ENCODE measurements at places on chromosomes 4 and X.
A peak's percentile ranks its signal among the peaks of the same experiment; 100 is the strongest.

- DNase-seq: no peak
These were observed 548 bp downstream of the NEUROG2 start for GRCh38 chr4:112515198-112516065.

GRCh38 chr4:48388525-48389154 is 47.3 kb downstream of the SLAIN2 start:
- no peak for DNase-seq

- DNase-seq: no peak
These were observed 141.2 kb downstream of the NDST3 start for GRCh38 chr4:118175506-118175905.

DNA sequence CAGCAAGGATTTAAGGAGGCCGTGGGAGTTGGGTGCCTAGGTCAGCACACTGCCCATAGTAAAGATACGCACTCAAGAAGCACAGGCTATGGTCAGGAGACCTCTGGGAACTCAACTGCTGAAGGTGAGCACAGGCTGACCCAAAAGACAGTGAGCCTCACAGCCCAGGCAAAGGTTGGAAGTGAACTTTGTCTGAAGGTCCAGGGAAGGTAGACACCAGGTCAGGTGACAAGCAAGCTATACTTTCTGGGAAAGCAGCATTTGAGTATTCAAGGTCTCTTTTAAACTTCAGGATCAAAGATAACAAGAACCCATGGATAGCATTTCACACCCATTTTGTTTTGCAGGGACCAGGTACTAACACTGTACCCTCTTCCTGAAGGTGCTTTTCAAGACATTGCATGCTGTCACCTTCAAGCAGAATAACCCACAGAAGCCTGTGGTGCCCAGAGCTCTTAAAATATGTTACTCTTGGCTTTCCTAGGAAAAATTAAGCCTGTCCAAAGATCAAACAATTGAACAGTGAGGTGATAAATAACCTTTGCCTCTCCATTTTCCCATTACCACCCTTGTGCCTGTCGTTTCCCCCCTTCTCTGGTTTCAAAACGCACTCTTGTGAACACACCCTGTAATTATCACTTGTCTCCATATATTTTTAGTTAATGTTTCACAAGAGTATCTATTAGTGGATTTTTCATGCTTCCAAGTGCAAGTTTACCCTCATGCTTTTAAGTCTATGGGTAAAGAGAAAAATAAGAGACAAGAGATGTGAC is 3.4 kb upstream of the S100G start:
- DNase-seq: no peak

DNA sequence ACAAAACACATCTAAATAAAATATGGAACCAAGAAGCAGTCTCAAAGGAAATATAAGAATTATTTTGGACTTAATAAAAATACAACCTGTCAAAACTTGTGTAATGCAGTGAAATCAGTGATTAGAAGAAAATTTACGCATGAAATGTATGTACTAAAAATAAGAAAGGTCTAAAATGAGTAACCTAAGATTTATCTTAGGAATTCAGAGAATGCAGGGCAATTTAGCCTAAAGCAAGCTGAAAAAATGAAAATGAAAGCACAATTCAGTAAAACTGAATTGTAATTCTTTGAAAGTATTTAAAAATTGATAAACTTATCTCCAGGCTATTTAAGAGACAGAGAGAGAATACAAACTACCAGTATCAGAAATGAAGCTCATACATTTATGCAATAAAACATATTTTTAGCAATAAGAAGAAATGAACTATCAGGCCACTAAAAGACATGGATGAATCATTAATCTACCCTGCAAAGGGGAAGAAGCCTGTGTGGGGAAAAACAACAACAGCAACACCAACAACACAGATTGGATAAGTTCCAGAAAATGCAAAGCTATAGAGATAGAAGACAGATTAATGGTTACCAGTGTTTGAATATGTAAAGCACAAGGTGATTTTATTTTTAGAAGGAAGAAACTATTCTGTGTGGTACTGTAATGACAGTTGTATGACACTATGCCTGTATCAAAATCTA is 442.0 kb upstream of the ADGRL3 start:
- no peak for DNase-seq

GRCh38 chr4:7192252-7193029 is at the start of gene SORCS2:
Gene SORCS2 (plus strand): TSS chr4:7192538.
- peak; percentile 69 for DNase-seq

- no peak for DNase-seq
These were observed 23.5 kb upstream of the SLC34A2 start for GRCh38 chr4:25632135-25632534.

- DNase-seq: no peak
These were observed 13.6 kb downstream of the ELOVL6 start for GRCh38 chr4:110184791-110185155.

DNA sequence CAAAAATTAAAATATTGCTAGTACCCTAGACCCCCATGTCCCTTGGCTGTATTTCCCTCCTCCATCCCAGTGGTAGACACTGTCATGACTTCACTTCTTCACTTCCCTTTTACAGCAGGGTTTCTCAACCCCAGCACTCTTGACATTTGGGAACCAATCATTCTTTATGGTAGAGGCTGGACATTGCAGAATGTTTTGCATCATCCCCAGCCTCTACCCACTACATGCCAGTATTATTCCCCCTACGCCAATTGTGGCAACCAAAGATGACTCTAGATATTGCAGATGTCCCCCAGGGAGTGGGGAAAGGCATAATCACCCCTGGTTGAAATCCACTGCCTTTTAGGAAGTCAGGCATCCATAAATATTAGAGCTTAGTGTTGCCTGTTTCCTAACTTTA is 138.6 kb downstream of the AMELX start:
- DNase-seq: no peak

- no peak for DNase-seq
These were observed 1415.5 kb downstream of the PCDH7 start for GRCh38 chr4:32135642-32136041.

DNA sequence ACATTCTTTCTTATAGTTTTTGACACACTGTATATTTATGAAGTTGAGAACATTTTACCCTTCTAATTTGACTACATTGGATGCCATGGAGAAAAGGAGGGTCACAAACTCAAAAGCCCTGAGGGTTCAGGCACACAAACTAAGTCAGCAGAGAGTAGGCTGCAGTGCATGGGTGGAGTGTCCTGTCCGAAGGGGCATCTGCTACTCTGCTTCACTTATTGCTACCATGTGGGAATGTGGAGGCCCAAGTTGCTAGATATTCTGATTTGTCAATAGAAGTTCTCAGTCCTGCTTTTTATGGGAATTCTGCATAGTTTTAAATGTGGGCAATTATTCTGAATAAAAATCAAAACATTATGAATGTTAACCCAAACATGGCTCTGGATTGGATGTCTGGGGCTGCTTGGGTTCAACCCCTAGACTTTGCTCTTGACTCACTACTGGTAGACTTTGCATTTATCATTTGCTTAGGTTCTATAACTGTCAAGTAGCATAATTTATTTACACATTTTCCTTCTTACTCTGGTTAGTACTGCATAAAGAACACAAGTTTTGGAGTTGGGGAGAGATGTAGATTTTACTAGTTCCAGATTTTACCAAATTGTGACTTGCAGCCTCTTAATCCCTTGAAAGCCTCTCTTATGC is 255.1 kb downstream of the SPRY1 start:
- no peak for DNase-seq

DNA sequence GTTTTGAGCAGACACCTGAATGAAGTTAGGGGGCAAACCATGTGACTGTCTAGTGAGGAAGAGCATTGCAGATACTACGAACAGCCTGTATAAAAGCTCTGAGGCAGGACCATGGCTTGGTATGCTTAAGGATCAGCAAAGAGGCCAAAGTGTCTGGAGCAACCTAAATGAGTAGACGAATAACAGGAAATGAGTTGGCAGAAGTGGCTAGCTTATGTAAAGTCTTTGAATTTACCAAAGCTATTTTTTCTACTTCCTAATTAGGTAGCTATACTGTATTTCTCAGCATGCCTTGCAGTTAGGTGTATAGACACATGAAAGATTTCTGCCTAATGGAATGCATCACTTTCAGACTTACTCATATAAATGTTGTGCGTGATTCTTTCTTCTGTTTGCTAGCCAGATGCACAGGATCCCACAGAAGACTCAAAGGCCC is 9.3 kb upstream of the GPRIN3 start:
- no peak for DNase-seq

- DNase-seq: no peak
These were observed 174.2 kb downstream of the NHS start for GRCh38 chrX:17549107-17549651.

GRCh38 chrX:123358457-123358856 is 174.4 kb downstream of the GRIA3 start:
- DNase-seq: no peak

GRCh38 chr4:39319676-39320075 is 46.5 kb downstream of the RFC1 start:
- no peak for DNase-seq

DNA sequence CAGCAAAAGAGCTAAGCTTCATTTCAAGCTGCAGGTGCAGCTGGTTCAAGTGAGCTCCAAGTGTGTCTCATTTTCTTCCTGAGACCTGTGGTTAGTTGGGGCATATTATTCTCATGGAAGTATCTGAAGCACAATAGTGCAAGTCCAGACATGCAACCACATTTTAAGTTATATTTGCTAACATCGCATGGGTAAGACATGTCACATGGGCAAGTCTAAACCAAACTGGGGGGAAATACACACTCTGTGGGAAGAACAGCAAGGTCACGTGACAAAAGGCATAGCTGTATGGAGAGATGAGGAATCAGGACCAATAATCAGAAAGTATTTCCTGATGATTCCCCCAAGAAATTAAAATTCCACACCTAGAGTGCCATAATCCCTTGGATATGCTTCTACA is 94.9 kb upstream of the NDP start:
- DNase-seq: no peak

GRCh38 chr4:71290074-71290473 is 48.7 kb upstream of the SLC4A4 start:
- no peak for DNase-seq

GRCh38 chr4:82640540-82640939 is 78.8 kb upstream of the TMEM150C start:
- DNase-seq: no peak

- peak; percentile 86 for DNase-seq
These were observed 159.7 kb upstream of the ATP6AP2 start for GRCh38 chrX:40420899-40421729.

GRCh38 chrX:75887833-75888232 is 102.8 kb upstream of the MAGEE2 start:
- DNase-seq: no peak

Data from putamen (tissue), 1 donor.